ENCODE measurements at places on chromosomes 5 and 9. TPM values are rescaled to one million over a fixed set of nuclear protein-coding genes. Genes with fewer than 3 reads are reported as not detected.
A peak's percentile ranks its signal among the peaks of the same experiment; 100 is the strongest.

The STC2 gene
- 88.5 TPM for total RNA-seq

- no peak for DNase-seq
These were observed 133.9 kb downstream of the TLE4 start for GRCh38 chr9:79705704-79706103.

The ZNF608 gene
- 0.85 TPM for total RNA-seq

The GABRP gene
- total RNA-seq: not detected

DNA sequence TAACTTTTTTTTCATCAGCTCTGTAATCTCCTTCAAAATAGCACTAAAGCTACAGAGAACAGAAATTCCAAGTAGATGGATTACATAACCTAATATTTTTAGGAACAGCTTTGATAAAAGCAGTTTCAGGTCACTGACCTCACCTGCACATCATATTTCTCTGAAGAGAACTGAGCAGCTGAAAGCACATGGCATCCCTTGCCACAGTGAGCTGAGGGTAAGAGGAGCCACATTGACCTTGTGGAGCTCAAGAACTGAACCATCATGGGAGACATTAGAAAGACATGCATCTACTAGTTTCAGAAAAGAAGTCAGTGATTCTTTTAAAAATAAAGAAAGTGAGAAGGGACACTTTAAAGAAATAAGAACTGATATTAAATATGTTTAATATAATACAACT lies 222.7 kb downstream of the CFAP90 start:
- no peak for DNase-seq

- DNase-seq: no peak
These were observed 5.3 kb upstream of the RXRA start for GRCh38 chr9:134320868-134321471.

DNA sequence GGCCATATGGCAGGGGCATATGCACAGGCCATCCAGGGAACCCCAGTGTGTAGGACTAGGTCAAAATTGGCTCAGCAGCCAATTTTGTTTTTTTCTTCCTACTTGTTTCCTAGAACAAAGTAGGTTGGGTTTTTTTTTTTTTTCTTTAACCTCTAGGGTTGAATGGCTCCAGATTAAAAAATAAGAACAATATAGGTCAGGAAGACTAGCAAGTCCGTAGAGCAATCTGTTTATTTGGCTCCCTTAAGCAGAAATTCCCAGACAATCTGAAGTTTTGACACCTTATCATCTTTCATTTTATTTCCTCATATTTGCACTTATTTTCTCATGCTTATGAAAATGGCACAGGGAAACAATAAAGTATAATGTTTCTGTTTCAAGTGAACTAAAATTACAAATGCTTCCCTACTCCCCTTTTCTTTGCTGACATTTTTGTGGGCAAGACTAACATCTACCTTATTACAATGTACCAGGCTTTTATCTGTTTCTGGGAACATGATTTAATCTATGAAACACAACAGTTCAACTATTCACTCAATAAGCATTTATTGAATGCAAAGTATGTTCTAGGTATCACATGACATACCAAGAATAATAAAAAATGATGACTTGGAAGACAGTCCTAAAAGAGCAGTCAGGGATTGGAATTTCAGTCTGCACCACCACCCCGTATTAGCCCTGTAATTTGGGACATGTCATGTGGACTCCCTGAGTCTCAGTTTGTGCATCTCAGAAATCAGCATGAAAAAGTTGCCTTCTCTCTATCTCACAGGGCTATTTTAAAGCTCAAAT lies 30.5 kb downstream of the TLR4 start:
- peak; percentile 60 for DNase-seq

DNA sequence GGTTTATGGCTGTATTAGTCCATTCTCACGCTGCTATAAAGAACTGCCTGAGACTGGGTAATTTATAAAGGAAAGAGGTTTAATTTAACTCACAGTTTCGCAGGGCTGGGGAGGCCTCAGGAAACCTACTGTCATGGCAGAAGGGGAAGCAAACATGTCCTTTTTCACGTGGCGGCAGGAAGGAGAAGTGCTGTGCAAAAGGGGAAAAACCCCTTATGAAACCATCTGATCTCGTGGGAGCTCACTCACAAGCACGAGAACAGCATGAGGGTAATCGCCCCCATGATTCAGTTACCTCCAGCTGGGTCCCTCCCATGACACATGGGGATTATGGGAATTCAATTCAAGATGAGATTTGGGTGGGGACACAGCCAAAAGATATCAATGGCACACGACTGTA lies 13.9 kb downstream of the LRRC70 start:
- no peak for DNase-seq

DNA sequence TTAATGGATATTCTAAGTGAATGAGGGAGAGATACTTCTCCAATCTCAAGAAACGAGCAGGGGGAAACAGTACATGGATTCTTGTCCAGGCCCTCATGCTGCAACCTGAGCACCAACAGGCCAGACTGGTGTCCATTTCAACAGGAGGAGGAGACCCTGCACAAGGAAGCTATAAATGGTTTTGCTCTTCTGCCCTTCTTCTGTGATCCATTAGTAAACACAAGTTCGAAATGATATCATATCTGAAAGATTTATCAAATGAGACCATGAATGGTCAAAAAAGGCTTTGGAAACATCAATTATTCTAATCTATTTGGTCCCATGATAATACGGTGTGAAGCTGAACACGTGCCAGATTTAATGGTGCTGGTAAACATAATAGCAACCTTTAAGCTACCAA lies 109.8 kb downstream of the NR6A1 start:
- no peak for DNase-seq
